SJCRH30 (cell line): ENCODE measurements at places on chromosomes 4 and X.

GRCh38 chr4:39961311-39961877 lies 16.3 kb downstream of the PDS5A start:
- no peak for DNase-seq

DNA sequence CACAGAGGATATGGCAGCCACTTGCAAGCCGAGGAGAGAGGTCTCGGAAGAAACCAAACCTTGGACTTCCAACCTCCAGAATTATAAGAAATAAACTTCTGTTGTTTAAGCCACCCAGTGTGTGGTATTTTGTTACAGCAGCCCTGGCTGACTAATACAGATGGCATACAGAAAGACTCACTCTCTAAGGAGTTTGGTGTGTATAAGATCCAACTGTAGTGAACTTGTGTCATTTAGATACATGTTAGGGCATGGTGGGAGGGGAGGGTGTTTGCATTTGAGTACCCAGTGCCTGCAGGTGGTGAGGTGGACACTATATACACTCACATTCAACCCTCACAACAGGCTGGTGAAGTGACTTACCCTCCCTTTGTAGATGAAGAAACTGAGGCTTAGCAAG lies 233.2 kb upstream of the KLF3 start:
- no peak for DNase-seq

- DNase-seq = no peak
Measured at GRCh38 chrX:155889328-155889727, 8.2 kb downstream of the VAMP7 start.

DNA sequence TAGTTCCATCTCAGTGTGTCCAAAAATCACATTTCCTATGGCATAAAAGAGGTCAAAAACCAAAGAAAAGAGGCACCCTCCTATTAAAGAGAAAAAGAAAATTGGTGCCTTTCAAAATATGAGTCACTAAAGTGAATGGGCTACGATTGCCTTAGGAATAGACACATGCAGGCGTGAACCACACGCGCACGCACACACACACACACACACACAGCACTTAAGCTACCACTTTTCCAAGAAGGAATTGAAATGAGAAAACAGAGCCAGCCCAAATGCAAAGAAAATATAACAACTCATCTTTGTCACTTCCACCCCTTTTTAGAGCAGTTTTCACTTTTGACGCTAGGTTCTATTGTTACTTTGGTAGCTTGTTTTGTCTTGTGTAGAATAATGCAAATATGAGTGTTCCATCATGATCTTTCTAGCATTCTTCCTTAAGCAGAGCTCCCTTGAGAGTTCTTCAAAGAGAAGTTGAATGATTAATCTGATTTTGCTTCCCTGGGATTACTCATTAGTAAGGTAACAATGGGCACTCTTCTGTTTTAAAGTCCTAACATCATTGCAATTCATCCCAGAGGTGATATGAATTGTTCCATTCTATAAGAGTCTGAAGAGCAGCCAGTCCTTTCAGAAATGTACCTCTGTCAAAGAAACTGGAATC lies 239.2 kb upstream of the GNPDA2 start:
- DNase-seq = no peak

DNA sequence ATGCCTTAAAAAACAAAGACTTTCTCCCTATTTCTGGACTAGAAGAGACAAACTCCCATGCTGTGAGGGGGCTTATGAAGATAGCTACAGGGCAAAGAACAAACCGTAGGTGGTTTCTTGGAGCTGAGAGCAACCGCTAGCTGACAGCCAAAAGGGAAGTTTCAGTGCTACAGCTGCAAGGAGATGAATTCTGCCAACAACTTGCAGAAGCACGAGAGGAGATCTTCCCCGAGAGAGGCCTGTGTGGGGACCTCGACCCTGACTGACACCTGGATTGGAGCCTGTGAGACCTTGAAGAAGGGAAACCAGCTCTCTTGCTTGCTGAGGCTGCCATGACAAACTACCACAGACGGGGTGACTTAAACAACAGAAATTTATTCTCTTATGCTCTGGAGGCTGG lies 183.8 kb upstream of the VCX3A start:
- DNase-seq = no peak

GRCh38 chr4:151205722-151206121 lies 71.2 kb upstream of the PRSS48 start:
- no peak for DNase-seq

DNA sequence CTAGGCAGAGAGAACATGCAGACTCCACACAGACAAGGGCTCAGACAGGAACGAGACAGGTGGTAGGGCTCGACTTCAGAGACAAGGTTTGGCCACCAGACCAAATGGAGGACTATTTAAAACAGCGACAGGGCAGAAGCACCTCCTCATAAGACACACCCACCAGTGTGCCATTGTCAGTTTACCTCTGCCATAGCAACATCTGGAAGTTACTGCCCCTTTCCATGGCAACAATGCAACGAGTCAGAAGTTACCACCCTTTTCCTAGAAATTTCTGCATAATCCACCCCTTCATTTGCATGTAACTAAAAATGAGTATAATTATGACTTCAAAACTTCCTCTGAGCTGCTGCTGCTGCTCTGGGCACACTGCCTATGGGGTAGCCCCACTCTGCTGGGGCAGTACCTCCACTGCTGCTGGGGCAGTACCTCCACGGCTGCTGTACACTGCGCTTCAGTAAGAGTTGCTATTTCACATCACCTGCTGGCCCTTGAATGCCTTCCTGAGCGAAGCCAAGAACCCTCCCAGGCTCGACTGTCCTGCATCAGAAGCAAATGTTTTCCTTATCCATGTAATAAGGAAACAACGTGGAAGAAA lies 2222.3 kb upstream of the AGA start:
- no peak for DNase-seq
